ENCODE measurements at places on chromosomes 1 and 21.
A peak's percentile ranks its signal among the peaks of the same experiment; 100 is the strongest.

DNA sequence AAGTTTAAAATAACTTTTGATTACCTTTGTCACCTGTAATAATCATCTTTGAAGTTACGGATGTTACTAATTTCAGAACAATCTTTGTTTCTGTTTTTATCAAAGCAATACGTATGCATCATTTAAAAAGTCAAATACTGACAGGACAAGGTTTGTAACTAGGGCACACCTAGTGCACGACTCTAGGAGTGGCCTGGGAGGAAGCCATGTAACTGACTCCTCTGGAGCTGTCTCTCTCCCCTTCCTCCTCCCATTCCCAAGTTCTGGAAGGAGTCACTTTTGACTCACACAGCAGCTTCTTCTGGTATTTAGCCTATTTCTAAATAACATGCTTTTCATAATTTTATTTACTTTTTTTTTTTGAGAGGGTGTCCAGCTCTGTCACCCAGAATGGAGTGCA, 11.8 kb upstream of the RAP1GAP start:
- DNase-seq: no peak

GRCh38 chr1:87146538-87146937, 182.1 kb upstream of the LMO4 start:
- no peak for DNase-seq

DNA sequence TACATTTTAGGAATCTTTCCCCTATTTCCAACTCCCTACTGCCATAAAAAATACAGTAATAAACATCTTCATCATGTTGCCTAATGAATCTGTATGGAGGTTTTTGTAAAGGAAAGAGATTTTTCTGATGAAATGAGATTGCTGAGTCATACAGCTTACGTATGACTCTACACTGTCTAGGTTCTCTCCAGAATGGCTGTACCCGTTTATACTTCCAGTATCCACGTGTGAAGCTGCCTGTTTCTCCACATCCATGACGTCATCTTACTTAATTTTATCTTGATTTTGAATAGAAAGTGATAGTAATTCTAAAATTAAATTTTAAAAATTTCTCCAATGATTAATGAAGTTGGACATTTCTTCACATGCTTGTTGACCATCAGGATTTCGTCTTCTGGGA, 103.7 kb downstream of the COQ8A start:
- DNase-seq: no peak

- DNase-seq: no peak
These were observed 24.6 kb upstream of the PCBP3 start for GRCh38 chr21:45618846-45619485.

DNA sequence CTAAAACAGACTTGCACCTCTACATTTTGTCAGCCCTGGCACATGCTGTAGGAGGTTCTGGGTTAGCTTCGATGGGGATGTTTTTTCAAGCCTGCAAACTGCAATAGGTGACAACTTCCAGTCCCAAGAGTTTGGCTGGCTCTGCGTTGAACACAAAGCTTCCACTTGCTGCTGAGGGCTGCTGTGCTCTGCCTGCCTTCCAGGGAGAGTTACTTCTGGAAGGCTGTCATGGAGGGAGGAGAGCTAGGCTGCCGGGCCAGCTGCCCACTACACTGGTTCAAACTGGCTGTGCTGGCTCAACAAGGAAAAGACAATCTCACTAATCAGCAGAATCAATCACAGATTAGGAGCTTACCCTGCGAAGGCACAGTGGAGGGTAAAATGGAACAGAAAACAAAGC, 46.7 kb upstream of the PPP2R5A start:
- no peak for DNase-seq

GRCh38 chr1:183553331-183553730, 36.9 kb downstream of the NCF2 start:
- no peak for DNase-seq

DNA sequence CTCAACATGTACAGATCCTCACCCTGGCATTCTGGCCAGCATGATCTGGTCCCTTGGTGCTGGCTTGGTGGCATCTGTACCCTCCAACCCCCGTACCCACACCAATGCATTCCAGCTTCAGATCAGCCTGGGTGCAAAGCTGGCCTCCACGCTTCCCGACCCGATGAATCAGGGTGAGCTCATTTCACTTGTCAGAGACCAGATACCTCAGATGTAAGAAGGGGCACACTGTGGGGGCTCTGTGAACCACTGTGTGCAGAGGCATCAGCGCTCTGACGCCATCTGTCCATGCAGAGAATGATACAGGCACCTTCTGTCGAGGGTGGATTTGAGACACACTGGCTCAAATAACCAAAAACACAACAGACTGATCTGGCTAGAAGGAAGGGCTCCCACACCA, 76.6 kb downstream of the DMRTB1 start:
- peak; percentile 48 for DNase-seq

DNA sequence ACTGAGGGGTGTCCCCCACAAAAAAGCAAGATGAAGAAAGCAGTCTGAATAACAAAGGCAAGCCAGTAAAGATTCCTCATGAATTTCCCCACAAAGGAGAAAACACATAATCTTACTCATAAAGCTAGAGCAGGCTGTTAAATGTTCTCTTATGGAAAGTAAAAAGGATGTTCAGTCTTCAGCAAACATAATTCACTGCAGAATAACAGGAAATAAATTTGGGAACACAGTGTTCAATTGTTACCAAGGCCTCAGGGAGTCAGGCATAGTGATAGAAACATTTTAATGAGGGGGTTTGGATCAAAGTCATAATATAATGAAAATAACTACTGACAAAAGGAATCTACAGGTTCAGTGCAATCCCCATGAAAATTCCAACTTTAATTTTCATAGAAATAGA, 297.6 kb downstream of the DPYD start:
- no peak for DNase-seq

DNA sequence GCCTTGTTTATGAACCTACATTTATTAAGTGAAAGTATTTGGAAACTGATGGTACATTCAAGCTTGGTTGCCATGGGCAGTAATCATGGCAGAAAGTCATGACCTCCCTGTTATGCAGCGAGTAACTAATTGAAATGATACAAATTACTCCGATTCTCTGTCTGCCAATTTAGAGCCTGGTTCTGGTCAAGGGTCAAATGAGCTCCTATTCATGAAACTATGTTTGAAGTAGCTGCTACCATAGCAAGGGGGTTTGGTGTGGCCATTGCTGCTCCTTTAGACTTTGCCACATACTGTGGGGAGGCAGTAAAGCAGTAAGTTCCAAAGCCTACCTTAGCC, 187.2 kb upstream of the FOXD3 start:
- DNase-seq: no peak

- DNase-seq: no peak
These were observed 122.6 kb downstream of the KCNJ6 start for GRCh38 chr21:37793660-37794059.

DNA sequence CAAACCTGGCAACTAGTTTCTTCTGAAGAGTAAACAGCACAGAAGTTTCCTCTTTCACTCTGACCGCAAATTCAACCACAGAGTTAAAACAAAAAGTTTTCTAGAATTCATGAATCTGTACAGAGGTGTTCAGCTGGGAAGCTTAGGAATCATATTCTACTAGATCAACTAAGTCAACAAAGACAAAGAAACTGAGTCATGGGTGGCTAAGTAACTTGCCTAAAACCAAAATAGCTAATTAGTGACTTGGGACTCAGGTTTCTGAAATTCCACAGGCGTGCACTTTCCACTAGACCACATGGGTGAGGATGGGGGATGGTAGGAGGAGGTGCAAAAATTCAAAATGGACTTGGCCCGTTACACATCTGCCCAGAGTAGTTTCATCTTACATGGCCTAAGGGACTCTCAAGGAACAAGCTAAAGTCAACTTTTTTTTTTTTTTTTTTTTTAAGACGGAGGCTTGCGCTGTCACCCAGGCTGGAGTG, 25.8 kb downstream of the PTPN14 start:
- no peak for DNase-seq

- DNase-seq: no peak
These were observed 19.4 kb downstream of the TMEM81 start for GRCh38 chr1:205064741-205065316.

DNA sequence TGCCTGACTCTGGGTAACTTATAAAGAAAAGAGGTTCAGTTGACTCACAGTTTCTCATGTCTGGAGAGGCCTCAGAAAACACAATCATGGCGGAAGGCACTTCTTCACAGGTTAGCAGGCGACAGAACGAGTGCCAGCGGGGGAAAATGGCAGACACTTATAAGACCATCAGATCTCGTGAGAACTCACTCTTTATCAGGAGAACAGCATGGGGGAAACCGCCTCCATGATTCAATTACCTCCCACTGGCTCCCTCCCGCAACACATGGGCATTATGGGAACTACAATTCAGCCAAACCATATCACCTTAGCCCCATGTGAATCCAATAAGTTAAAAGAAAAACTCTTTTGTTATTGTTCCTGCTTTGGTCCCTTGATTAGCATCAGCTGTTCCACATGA, 725.2 kb downstream of the LRRIQ3 start:
- DNase-seq: no peak

DNA sequence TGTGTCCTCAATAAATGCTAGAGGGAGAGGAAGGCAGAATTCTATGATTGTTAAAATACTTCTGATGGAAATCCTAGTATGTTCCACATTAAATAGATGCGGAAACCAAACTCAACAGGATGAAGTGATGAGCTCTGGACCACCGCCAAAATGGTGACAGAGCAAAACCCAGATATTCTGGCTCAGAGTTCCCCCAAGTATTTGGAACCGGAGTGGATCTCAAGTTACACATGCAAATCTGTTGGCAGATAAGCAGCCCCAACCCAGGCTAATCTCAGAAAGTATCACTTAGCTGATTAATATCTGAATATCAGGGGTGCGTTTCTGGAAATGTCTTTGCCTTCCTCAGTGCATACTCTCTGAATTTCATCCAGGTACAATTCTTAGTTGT, 17.4 kb upstream of the GRHL3 start:
- DNase-seq: no peak

- no peak for DNase-seq
These were observed 1632.3 kb downstream of the KCNT2 start for GRCh38 chr1:194975913-194976312.

DNA sequence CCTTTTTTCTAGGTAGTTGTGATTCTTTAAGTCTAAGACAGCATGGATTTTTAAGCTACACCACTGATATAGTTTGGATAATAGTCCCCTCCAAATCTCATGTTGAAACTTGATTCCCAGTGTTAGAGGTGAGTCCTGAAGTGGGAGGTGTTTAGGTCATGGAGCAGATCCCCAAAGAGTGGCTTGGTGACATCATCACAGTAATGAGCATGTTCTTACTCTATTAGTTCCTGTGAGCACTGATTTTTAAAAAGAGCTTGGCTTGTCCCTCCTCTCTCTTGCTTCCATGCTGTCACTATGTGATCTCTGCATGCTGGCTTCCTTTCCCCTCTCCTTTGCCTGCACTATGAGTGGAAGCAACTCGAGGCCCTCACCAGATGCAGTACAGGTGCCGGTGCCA, 115.5 kb downstream of the LEPR start:
- DNase-seq: no peak

GRCh38 chr1:173049322-173049633, 1.5 kb downstream of the TNFSF18 start:
- no peak for DNase-seq

DNA sequence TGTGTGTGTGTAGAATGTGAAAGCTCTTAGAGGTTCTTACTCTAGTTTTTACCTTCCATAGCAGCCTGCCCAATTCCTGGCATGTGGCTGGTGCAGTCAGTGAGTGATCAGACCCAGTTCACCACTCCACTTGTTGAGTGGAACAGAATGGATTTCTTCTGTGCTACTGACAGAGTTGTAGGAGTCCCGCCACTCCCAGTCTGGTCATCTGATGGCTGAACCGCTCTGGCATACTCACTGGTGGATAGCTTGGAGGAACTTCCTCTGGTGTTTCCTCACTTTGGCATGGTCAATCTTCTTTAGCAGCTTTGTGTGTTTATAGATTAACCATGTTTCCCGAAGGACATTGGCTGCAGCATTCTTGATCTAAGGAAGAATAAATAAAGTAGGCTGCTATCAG, 106.7 kb upstream of the ADAR start:
- no peak for DNase-seq

DNA sequence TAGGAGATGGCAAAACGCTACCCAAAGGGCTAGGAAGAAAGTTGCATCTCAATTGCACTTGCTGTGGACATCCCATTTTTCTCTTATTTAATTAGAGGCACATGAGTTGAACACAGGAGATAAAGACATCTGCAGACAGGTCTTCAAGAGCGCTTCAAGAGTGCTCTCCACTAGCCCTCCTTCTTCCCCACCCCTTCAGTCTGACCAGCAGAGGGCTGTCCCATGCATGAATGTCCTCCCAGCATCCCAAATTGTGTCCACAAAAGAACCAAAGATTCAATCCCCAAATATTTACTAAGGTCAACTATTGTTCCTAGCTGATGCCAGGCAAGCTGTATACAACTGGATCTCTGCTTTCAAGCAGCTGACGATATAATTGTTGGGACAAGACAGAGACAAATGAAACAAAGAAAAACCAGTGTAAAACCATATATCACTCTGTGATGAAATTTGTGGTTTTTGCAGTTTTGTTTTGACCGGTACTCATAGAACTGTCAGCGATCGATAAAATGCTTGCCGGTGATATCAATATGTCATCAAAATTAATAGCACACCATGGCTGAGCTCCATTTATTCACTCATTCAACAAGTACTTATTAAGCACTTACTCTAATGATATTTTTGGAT, 174.2 kb downstream of the TNR start:
- no peak for DNase-seq

- no peak for DNase-seq
These were observed 70.1 kb upstream of the CASZ1 start for GRCh38 chr1:10866321-10867093.

GRCh38 chr1:150207281-150207971, 28.5 kb downstream of the ANP32E start:
- no peak for DNase-seq

GRCh38 chr21:28793043-28793442, 199.6 kb downstream of the LTN1 start:
- no peak for DNase-seq

GRCh38 chr1:100441146-100441545, 88.8 kb downstream of the CDC14A start:
- DNase-seq: no peak

GRCh38 chr1:228151180-228151925, 1.6 kb downstream of the GJC2 start:
- DNase-seq: no peak

DNA sequence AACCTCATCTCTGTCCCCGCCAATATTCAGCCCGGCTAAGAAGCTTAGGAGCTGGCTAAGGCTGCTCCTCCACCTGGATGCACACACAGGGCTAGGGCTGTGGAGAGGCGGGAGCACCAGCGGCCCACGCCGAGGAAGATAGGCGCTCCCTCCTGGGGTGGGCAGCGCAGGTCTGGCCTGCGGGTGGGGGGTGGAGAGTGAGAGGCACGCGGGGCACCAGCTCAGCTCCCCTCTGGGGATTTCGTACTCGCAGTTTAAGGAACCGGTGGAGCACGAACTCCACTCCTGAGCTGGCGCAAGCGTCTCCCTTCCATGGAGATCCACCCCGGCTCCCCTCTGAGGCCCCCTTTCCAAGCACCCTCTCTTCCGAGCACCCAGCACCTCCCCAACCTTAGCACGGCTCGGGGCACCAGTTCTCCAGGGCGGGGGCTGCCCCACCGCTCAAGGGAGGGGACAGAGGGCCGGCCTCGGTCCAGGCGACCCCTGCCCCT, 433 bp upstream of the KAZN start:
- DNase-seq: no peak

GRCh38 chr1:155324717-155325602, 4.3 kb downstream of the RUSC1 start:
- DNase-seq: peak; percentile 19
